HCT116 (cell line): ENCODE measurements at places on chromosomes 3 and 15. TPM values are rescaled to one million over a fixed set of nuclear protein-coding genes. Genes with fewer than 3 reads are reported as not detected.

The SCAANT1 gene
- not detected for total RNA-seq

The SPINK8 gene
- total RNA-seq, result not detected

The CCDC80 gene
- 1.7 TPM for total RNA-seq

The OXTR gene
- 1.3 TPM for total RNA-seq

The CYP19A1 gene
- total RNA-seq, result not detected

The DPPA4 gene
- total RNA-seq, result 0.27 TPM

The GUCA1C gene
- total RNA-seq, result not detected

The PARP9 gene
- total RNA-seq, result 9.5 TPM

The USP4 gene
- total RNA-seq, result 31.7 TPM

The SEMA3B gene
- total RNA-seq, result 46.2 TPM

The C15orf39 gene
- 29.3 TPM for total RNA-seq

The LHFPL4 gene
- not detected for total RNA-seq

The MCCC1 gene
- 12.6 TPM for total RNA-seq

The IQCF5 gene
- total RNA-seq, result not detected

The NR1I2 gene
- total RNA-seq, result 0.07 TPM

The PIERCE2 gene
- total RNA-seq, result 2.0 TPM

The KNG1 gene
- 0.25 TPM for total RNA-seq

The SLC4A7 gene
- total RNA-seq, result 37.6 TPM

The CSTA gene
- 11.0 TPM for total RNA-seq

The TAMM41 gene
- total RNA-seq, result 17.9 TPM

The HDGFL3 gene
- 0.64 TPM for total RNA-seq

The DHFR2 gene
- 1.8 TPM for total RNA-seq

The NAA50 gene
- total RNA-seq, result 233 TPM

The ACOX2 gene
- 12.8 TPM for total RNA-seq

The GRK7 gene
- not detected for total RNA-seq

The PLOD2 gene
- total RNA-seq, result 25.8 TPM

The VGLL3 gene
- total RNA-seq, result 0.10 TPM

The BDH1 gene
- 26.6 TPM for total RNA-seq

The DUOXA2 gene
- not detected for total RNA-seq

The SERINC4 gene
- total RNA-seq, result 0.12 TPM

The CNOT10 gene
- 47.4 TPM for total RNA-seq

The SNTN gene
- total RNA-seq, result not detected
